Activated naive CD4-positive, alpha-beta T cell treated with anti-CD3 and anti-CD28 coated beads, Interleukin-2, amount 10 ng/mL, durations not matched to agents 7 days and 5 days (primary cell): ENCODE measurements at places on chromosomes 2 and 18.

DNA sequence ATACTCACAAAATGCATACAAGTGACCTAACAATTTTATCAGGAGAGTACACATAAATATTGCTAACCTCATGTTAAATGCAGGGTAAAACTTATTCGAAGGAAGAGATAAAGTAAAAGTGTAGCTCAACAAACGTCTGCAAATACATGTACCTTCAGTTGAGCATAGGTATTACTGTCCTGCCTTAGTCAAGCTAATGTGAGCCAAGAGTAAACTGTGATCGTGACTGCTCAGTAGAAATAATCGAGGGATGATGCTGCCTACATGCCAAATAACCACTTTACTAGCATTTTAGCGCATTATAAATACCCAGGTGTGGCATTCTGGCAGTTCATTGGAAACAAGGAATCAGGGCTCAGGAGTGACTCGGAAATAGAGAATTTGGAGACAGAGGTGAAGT lies 779.5 kb downstream of the SOCS6 start:
- no peaks in the 10 kb centered on the region for H3K36me3 ChIP-seq
- DNase-seq = no peak
- no peak overlapping the region for H3K27ac ChIP-seq
- H3K4me1 ChIP-seq = no peaks in the 10 kb centered on the region

DNA sequence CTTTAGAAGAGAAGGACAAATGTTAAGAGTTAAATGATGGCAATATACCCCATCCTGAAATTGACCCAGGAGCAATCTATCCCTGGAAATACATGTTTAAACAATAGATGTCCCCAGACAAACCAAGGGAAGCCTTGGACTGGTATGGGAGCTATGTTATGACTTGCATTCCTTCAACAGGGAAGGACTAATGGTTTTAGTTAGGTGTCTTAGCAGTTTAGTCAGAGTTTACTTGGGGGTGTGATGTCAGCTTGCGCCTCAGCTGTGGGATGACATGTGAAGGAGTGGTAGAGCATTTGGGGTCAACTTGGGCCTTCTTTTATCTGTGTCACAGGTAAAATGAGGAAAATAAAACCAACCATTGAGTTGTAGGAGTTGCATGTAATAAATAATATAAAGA lies 36.8 kb downstream of the SPC25 start:
- no peaks in the 10 kb centered on the region for H3K4me1 ChIP-seq
- H3K4me3 ChIP-seq = no peak overlapping the region
- no peak for DNase-seq
- H3K36me3 ChIP-seq = peaks cover 44% of the 10 kb centered on the region

GRCh38 chr2:239824866-239825704 lies 200.1 kb downstream of the NDUFA10 start:
- H3K27me3 ChIP-seq = peaks cover 34% of the 10 kb centered on the region
- no peaks in the 10 kb centered on the region for H3K4me1 ChIP-seq
- DNase-seq = no peak
- no peaks in the 10 kb centered on the region for H3K36me3 ChIP-seq
- no peak overlapping the region for H3K4me3 ChIP-seq
- no peak overlapping the region for H3K27ac ChIP-seq

GRCh38 chr2:223052548-223053483 lies 826 bp downstream of the KCNE4 start:
- H3K4me3 ChIP-seq = no peak overlapping the region
- no peak overlapping the region for H3K27ac ChIP-seq
- no peak for DNase-seq
- no peaks in the 10 kb centered on the region for H3K36me3 ChIP-seq
- no peaks in the 10 kb centered on the region for H3K27me3 ChIP-seq
- no peaks in the 10 kb centered on the region for H3K4me1 ChIP-seq
